MCF 10A (cell line): ENCODE measurements at places on chromosomes 13 and 19.

DNA sequence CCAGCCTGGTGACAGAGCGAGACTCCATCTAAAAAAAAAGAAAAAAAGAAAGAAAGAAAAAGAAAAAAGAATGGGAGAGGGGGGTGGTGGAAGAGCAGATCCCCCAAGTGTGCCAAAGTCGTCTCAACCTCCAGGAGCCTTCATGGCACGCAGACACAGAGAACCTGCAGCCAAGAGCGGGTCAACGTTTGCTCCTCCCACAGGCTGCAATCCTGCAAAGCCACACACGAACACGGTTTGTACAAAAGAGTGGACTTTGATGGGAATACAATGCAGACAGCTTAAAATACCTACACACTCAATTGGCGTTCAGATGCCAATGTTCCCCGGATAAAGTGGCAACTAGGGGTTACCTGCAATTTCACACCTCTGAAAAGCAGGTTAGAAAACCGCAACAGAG, 29.4 kb downstream of the ANKRD10 start:
- no peak for DNase-seq

DNA sequence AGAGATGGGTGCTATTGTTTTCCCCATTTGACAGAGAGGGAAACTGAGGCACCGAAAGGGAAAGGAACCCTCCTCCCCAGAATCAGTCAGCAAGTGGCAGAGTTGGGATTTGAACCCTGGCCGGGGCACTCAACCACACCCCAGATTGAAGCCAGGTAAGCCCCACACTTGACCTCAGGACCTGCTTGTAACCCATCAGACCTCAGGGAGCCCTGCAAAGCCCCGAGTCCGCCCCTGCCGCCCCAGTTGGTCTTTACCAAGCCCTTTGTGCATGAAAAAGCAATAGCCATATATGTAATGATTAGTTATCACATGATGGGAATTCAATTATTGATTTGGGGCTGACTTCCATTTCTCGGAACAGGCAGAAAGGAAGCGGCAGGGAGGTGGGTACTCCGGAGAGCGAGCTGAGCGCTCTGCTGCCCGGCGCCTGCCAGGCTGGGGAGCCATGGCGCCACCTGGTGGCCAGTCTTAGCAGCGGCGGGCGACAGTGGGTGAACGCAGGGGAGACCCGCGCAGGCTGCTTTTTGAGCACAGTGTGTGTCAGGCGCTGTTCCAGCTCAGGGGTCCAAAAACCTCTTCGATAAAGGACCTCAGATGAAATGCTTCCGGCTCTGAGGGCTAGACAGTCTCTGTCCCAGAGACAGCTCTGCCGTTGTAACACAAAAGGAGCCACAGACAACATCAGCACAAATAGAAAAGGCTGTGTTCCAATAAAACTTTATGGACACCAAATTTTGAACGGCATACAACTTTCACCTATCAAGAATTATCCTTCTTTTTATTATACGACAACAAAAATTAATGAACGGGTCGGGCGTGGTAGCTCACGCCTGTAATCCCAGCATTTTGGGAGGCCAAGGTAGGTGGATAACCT, 82.9 kb upstream of the CACNA1A start:
- DNase-seq = peak; percentile 55

- peak; percentile 85 for DNase-seq
These were observed 87.7 kb downstream of the DOCK9 start for GRCh38 chr13:98890186-98890585.

- no peak for DNase-seq
These were observed 38.8 kb downstream of the DHRS12 start for GRCh38 chr13:51765142-51765515.

GRCh38 chr13:89568746-89569145, 1778.7 kb upstream of the MIR17HG start:
- DNase-seq = no peak

DNA sequence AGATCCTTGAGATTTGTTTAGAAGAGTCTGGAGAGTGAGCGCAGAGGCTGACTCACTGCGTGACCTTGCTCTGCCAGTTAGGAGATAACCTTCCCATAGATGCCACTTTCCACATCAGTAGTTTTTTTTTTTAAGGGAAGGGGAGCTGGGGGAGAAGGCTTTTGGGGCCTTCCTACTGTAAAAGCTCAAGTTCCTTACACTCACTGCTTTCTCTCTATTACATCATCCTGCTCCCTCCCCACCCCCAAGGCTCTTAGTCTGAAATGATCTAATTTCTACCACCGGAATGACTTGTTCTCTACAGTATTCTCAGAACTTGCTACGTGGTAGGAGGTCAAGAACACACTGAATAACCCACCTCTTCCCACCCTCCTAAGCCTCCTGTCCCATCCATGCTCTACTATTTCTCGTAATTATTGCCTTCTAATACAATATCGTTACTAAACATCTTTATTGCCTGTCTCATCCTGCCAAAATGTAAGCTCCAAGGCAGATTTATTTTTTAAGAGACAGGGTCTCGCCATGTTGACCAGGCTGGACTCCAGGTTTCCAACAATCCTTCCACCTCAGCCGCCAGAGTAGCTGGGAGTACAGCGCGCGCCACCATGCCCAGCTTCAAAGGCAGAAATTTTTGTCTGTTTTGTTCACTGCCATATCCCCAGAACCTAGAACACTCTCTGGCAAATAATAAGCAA, 1.2 kb downstream of the LONP1 start:
- peak; percentile 74 for DNase-seq

- DNase-seq = no peak
These were observed 25.8 kb upstream of the DPRX start for GRCh38 chr19:53606031-53606430.

DNA sequence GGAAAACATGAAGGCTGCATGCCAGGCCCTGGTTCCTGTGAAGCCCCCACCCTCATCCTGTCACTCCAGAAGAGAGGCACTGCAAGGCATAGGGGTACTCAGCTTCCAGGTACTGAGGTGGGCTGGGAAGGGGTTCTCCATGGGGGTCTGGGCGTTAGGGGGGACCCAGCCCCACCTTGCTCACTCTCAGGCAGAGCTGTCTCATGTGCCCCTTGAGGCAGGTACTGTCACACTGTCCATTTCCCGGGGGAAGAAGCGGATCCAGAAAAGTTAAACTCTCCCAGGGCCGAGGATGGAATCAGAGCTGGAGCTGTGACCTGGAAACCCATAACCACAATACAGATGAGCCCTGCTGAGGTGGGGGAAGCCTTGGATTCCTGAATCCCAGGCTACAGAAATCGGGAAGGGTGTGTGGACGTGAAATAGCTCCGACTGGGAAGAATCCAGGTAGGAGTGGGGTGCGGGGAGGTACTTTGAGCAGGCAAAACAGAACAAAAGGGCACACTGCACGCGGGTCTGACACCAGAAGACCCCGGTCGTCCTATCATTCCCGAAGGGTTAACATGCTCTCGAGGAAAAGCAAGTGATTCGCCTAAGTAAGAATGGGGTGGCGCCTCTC, 540 bp upstream of the USE1 start:
- no peak for DNase-seq

DNA sequence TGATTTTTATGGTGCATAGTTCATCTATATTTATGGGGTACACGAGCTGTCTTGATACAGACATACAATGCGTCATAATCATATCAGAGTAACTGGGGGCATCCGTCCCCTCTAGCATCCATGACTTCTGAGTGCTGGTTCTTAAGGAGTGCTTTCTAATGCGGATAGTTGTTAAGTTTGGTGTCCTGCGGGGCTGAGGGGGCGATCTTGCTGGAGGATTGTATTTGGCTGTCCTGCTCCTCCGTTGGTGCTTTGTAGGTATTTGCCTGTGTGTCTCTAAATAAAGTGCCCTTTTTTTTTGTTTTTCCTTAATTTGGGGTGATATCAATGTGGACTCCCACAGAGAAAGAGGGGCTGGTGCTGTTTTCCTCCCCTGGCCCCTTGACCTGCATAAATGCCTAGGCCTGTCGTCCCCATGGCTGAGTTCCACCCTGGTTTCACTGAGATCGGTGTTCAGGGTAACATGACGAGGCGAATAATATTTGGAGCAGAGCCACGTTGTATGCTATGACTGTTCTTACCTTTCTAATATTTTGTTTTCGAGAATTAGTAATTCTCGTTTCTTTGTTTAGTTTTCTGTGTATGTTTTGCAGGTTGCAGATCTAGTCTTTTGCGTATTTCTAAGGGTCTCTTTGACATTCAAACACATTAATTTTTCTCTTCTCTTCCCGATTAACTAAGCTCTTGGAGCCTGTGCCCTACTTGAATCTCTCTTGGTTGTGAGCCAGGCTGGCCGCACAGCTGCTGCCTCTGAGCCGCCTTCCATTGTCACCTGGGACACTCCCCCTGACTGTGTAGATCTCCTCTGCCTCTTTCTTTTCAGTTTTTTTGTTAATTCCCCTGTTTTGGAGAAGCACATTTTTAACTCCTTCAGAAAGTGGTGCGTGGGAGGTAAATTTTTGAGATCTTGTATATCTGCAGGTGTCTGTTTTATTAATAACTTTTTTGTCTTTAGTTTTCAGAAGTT, 100.3 kb downstream of the ARHGEF7 start:
- no peak for DNase-seq

- no peak for DNase-seq
These were observed 5.3 kb upstream of the EPSTI1 start for GRCh38 chr13:42997381-42997780.

- peak; percentile 34 for DNase-seq
These were observed 20.2 kb upstream of the PNMA8B start for GRCh38 chr19:46515879-46516350.

- DNase-seq = peak; percentile 86
These were observed 32.2 kb downstream of the RCBTB2 start for GRCh38 chr13:48500652-48501197.

DNA sequence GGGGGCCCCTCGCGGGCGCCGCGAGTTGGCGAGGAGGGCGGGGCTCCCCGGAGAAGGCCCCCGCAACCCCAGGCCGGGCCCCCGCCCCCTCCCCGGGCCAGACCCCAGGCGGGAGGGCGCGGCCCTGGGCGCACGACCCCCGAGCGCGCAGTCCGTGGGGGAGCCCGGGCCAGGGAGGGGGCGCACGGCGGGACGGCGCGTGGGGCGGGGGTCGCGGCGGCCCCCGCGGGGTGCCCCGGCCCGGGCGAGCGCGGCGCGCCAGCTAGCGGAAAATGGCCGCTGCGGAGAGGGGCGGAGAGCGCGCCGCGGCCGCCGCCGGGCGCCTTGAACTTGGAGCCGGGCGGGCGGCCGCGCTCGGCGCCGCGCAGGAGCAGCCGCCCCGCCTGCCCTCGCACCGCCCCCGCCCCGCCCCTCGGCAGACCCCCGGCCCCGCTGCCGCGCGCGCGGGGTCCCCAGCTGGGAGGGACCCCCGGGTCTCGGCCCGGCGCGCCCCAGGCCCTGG, 6.4 kb upstream of the NFIC start:
- DNase-seq = no peak

DNA sequence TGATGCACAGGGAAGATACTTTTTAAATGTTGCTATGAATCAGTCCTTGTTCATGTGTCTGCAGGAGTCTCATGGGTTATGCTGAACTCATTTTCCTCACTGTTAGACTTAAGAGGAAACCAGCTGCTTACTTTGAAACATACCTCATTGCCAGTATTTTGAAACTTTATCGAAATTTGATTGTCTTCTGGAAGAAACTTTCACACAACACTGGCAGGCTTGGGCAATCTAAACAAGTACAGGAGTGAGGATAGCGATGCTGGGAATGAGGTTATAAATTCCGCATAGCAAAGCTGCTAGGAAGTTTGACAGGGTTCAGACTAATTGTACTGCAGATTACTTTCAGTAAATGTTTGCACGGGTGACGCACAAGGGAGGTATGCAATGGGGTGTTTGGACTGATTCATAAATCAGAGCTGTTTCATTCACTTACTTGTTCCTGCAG, 245.7 kb downstream of the DNAJC15 start:
- peak; percentile 86 for DNase-seq

DNA sequence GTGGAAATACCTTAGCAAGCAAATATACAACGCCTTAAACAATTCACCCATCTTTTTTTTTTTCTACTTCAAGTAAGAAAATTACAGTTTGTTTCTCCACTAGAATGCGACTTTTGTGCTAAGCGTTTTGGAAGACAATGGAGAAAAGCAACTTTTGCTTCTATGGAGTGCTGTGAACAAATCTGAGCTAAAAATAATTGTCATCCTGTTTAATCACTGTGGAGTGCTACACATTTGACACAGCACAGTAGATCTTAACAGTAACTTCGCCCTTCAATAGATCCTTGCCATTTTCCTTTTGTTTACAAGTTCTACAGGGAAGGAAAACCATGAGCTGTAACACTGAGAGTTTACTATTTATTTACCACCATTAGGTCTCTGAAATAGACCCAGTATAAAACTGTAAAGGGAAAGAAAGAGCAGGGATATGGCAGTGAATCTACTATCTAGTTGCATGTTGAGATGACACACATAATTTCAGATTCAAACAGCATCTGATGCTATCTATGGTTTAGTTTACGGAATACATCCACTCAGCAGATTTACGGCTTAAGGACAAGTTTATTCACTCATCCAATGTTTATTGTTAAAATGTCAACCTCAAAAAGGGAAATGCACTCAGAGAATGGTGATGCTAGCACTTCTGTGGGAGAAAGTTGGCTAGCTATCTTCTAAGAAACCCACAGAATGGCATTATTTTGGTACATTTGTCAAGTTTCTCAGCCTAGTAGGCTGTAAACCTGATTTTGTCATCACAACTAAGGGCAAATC, 175.3 kb downstream of the VWA8 start:
- DNase-seq = no peak

DNA sequence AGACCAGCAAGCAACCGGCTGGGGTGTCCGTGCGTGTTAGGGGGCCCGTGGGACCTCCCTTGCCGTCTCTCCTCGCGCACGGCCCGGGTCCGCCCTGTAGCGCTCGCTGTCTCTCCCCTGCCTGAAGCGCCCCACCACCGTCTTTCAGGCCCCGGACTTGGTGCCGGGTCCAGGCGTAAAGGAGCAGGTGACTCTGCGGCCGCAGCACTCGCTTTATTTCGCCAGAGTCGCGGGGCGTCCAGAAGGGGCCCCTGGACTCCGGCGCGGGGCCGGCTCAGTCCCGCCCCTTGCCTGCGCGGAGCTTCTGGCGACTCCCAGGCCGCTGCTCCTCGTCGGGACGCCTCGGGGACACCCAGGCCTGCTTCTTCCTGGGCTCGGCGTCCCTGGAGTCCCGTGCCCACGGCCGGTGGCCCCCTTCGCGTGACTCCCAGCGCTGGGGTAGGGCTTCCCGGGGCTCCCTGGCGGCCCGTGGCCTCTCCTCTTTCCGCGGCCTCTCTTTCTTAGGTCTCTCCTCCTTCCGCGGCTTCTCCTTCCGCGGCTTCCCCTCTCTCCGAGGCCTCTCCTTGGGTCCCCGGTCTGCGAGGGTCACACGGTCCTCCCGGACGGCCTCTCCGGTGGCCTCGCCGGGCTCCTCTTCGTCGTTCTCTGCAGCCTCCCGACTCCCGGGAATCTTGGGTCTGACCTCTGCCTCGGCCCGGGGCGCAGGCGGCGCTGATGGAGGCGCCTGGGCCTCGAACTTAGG, 3.1 kb downstream of the AMH start:
- DNase-seq = no peak
